ENCODE measurements at places on chromosomes 7 and 10. TPM values are rescaled to one million over a fixed set of nuclear protein-coding genes. Genes with fewer than 3 reads are reported as not detected.

TRPV5 gene
- not detected for total RNA-seq

- no peaks in the 10 kb centered on the region for H3K4me1 ChIP-seq
- no peak for DNase-seq
- H3K36me3 ChIP-seq = no peaks in the 10 kb centered on the region
- no peak overlapping the region for H3K4me3 ChIP-seq
- no peak overlapping the region for H3K27ac ChIP-seq
These were observed 1676.7 kb downstream of the REEP3 start for GRCh38 chr10:65197935-65198334.

DNA sequence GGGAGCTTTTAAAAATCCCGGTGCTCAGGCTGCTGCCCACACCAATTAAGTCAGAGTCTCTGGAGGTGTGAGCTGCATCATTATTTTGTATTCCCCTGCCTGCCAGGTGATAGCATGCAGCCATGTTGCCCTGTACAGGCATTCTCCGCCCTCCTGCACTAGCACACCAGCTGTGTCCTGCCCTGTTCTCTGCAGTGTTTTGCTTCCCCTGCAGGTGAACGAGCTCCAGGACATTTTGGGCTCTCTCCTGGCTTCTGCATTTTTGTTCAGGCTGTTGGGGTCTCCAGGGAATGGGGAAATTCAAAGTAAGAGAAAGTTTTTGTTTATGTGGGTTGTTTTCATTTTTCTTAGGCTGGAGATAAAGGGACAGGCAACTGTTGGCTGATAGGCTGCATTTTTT, 271.0 kb upstream of the COBL start:
- no peaks in the 10 kb centered on the region for H3K36me3 ChIP-seq
- no peak overlapping the region for H3K4me3 ChIP-seq
- H3K4me1 ChIP-seq = peaks cover 1% of the 10 kb centered on the region
- H3K27me3 ChIP-seq = no peaks in the 10 kb centered on the region
- DNase-seq = no peak
- H3K27ac ChIP-seq = no peak overlapping the region

DNA sequence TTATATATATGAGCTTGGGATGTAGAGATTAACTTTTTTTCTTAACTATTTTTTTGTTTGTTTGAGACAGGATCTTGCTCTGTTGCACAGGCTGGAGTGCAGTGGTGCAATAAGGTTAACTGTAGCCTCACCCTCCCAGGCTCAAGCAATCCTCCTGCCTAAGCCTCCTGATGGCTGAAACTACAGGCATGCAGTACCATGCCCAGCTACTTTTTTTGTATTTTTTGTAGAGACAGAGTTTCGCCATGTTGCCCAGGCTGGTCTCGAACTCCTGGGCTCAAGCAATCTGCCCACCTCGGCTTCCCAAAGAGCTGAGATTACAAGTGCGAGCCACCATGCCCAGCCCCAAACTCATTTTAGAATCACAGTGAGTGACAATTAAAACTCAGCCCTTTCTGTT, 105.2 kb downstream of the CUBN start:
- H3K4me3 ChIP-seq = no peak overlapping the region
- peaks cover 13% of the 10 kb centered on the region for H3K4me1 ChIP-seq
- DNase-seq = no peak
- H3K27me3 ChIP-seq = no peaks in the 10 kb centered on the region
- H3K36me3 ChIP-seq = no peaks in the 10 kb centered on the region
- no peak overlapping the region for H3K27ac ChIP-seq

GRCh38 chr7:159143780-159144757, 598 bp downstream of the VIPR2 start:
- no peaks in the 10 kb centered on the region for H3K36me3 ChIP-seq
- no peaks in the 10 kb centered on the region for H3K27me3 ChIP-seq
- peak overlapping the region; percentile 57 for H3K4me3 ChIP-seq
- peak overlapping the region; percentile 80 for H3K27ac ChIP-seq

TUBB8 gene
- not detected for total RNA-seq

DNA sequence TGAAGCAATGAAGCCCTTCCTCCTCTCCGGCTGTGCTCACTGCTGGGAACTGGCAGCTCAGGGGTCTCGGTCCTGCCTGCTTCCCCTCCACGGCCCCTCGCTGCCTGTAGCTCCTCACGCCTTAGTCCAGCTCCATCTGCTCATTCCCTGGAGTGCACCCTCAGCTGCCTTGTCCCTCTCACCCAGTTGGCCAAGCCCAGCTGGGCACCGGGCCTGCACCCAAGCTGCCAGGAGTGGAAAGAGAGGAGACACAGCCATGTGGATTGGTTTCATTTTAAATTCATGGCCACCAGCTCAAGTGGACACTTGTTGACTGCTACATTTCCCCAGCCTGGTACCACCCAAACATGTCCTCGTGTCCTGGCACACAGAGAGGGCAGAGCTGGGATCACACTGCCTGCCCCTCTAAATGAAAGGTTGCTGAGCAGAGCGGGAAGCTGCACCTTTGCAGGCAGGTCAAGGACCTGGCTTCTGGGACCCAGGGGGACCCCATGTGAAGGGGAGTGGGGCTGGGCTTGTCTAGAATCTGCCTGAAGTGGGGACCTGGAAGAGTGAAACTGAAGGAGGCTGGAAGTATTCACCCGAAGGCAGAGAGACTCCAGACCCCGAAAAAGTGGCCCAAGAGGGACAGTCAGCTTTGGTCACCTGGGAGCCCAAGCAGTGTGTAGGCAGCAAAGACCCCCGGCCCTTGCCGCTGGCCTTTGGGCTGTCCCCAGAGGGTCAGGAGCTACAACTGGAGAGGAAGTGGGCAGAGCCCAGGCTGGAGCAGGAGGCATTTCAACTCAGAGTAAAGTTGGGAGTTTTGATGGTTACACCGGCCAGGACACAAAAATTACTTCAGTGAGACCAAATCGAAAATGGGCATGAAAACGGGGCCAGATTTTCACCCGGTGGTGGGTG, 15.0 kb upstream of the BNIP3 start:
- H3K27ac ChIP-seq = peak overlapping the region; percentile 78
- no peaks in the 10 kb centered on the region for H3K36me3 ChIP-seq
- peak; percentile 50 for DNase-seq
- H3K27me3 ChIP-seq = no peaks in the 10 kb centered on the region
- peaks cover 29% of the 10 kb centered on the region for H3K4me1 ChIP-seq

GSAP gene
- 19.4 TPM for total RNA-seq

GRCh38 chr7:135245226-135246190, 11.9 kb downstream of the STRA8 start:
- H3K36me3 ChIP-seq = no peaks in the 10 kb centered on the region
- no peaks in the 10 kb centered on the region for H3K27me3 ChIP-seq
- no peak overlapping the region for H3K4me3 ChIP-seq
- no peaks in the 10 kb centered on the region for H3K4me1 ChIP-seq

- no peaks in the 10 kb centered on the region for H3K27me3 ChIP-seq
- H3K4me1 ChIP-seq = no peaks in the 10 kb centered on the region
- H3K36me3 ChIP-seq = no peaks in the 10 kb centered on the region
- no peak for DNase-seq
- H3K27ac ChIP-seq = no peak overlapping the region
- no peak overlapping the region for H3K4me3 ChIP-seq
These were observed 27.8 kb upstream of the ELMO1 start for GRCh38 chr7:37476428-37476827.

- H3K36me3 ChIP-seq = no peaks in the 10 kb centered on the region
- no peak overlapping the region for H3K4me3 ChIP-seq
- H3K4me1 ChIP-seq = peaks cover 4% of the 10 kb centered on the region
- peak; percentile 62 for DNase-seq
- H3K27me3 ChIP-seq = no peaks in the 10 kb centered on the region
These were observed 99.4 kb downstream of the CCDC3 start for GRCh38 chr10:12902135-12902572.

KLHDC10 gene
- 14.1 TPM for total RNA-seq

- no peaks in the 10 kb centered on the region for H3K4me1 ChIP-seq
- H3K36me3 ChIP-seq = no peaks in the 10 kb centered on the region
- H3K27me3 ChIP-seq = no peaks in the 10 kb centered on the region
- H3K27ac ChIP-seq = no peak overlapping the region
- no peak for DNase-seq
These were observed 14.3 kb upstream of the XPNPEP1 start for GRCh38 chr10:109937460-109938065.

H2BK1 gene
- not detected for total RNA-seq

DNA sequence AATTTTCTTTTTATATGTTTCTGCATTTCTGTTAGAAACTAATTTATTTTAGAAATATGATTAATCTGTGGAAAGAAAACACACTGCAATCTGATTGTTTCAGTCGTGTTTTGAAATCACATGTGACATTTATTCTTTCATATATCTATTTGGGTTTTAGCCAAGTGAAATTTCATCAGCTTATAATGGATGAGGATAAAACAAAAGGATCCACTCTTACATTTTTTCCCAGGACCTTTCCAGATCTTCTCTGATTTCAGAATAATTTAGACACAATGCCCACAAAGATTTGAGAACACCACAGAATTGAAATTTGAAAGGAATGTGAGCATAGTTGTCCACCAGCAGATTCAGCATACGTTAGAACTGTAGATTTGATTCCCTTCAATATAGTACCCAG, 29.1 kb downstream of the CBLL1 start:
- H3K27me3 ChIP-seq = no peaks in the 10 kb centered on the region
- H3K4me3 ChIP-seq = no peak overlapping the region
- no peaks in the 10 kb centered on the region for H3K4me1 ChIP-seq
- no peak overlapping the region for H3K27ac ChIP-seq
- DNase-seq = no peak
